Stimulated activated CD4-positive, alpha-beta T cell treated with anti-CD3 and anti-CD28 coated beads, Interleukin-4, amount 100 ng/mL, for 24 hours (primary cell): ENCODE measurements at places on chromosomes 7 and 10.

GRCh38 chr10:88931548-88931947 is 21.0 kb downstream of the ACTA2 start:
- DNase-seq, result no peak

- DNase-seq, result no peak
These were observed 657 bp upstream of the TMEM178B start for GRCh38 chr7:141073173-141073640.

DNA sequence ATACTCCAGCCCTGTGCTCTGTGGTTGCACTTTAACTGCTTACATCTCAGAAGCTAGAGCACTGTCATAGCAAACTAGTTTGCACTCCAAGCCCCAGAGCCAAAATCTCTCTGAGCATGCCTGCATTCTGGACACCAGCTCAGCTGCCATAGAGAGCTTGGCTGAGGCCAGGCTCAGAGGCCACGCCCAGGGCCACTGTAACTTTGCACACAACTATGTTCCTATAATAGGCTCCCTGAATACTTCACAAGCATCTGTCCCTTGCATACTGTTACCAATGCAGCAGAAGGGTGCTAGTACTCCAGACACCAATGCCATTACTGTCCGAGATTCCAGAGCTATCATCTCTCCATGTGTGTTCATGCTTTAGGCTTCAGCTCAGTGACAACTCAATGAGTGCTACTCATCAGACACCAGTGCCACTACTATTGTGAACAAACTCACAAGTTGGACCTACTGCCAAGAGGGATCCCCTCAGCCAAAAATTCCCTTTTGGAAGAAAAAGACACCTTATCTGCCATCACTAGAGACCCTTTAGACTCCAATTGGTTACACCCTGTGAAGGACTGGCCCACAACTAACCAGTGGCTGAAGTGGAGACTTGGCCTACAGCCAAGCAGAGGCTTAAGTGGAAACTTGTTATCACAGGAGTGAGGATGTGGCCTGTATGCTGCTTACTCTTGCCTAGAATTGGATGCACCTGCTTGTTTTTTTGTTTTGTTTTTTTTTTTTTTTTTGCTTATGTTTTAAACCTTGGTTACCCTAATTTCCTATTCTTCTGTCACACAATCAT is 211.6 kb upstream of the MAGI2 start:
- no peak for DNase-seq

- no peak for DNase-seq
These were observed 156.6 kb downstream of the CCDC3 start for GRCh38 chr10:12844811-12845483.

- DNase-seq, result no peak
These were observed 110.6 kb downstream of the ABLIM1 start for GRCh38 chr10:114547514-114547913.

DNA sequence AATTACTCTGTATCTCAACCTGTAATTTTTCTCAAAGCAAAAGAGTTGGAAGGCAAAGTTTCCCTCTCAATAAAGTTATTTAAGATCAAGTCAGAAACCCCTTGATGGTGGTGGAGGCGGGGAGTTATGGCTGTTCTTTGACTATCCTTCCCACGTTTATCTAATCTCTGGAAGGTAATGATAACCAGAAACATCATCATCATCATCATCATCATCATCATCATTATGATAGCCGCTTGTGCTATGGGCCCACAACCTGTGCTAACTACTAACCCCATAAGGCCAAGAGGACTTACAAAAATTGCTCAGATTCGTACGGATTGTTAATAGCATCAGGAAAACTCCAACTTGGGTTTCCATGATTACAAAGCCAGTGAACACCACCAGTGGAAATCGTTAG is 502.3 kb downstream of the SH2D4B start:
- DNase-seq, result no peak

DNA sequence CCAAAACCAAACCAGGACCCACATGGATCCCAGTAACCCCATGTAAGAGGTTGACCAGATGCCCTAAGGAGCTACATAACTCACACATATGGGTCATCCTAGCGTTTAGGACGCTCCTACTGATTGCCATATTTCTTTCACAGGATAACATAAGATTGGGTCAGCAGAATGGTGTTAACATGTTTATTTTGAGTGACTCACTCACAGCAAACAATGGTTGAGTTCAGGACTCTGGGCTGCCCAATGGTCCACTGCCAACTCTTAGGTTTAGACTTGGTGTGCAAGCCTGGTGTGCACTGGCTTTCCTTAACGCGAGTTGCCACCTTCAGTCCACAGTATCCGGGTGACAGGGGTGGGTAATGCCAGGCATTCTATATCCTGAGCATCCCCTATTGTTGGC is 211.5 kb downstream of the GPAM start:
- no peak for DNase-seq

DNA sequence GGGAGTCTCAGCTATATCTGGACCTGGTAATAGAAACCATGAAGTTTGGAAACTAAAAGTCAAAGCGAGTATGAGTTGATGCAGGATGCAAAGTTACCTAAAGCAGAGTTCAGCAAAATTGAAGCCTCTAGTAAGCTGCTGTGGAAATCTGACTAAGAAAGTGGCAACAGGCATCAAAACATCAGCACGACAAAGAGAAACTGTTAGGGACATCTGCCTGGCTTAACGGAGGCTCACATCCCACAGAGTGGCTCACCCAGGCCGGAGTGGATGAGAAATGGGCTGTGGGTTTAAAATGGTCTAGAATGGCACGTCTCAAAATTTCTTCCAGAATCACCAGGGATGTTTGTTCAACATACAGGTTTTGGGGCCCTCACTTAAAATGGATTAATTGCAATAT is 164.1 kb upstream of the NPY start:
- no peak for DNase-seq

- no peak for DNase-seq
These were observed 387 bp downstream of the EPHA1 start for GRCh38 chr7:143408252-143408685.

- DNase-seq, result no peak
These were observed 273.3 kb upstream of the LRGUK start for GRCh38 chr7:133853706-133854276.

DNA sequence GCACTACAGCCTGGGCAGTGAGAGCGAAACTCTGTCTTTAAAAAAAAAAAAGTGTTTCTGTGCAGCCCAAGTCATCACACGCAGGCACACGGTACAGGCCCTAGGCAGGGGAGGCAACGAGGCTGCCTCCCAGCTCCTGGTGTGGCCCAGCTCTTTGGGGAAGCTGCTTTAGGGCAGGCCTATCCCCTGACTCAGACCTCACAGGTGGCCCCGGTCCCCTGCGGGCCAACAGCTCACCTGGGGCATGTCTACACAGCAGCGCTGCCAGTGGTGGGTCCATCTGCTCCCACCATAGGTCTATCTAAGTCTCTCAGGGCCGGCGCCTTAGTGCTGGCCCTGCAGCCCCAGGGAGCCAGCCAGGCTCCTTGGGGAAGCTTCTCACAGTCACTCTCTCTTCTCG is 31.4 kb downstream of the ZAN start:
- no peak for DNase-seq

DNA sequence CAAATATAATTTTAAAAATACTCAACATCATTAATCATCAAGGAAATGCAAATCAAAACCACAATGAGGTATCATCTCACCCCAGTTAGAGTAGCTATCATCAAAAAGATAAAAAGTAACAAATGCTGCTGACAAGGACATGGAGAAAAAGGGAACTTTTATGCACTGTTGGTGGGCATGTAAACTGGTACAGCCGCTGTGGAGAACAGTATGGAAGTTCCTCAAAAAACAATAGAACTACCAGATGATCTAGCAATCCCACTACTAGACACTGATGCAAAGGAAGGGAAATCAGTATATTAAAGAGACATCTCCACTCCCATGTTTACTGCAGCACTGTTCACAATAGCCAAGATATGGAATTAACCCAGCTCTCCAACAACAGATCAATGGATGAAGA is 384.5 kb downstream of the PLXDC2 start:
- no peak for DNase-seq

DNA sequence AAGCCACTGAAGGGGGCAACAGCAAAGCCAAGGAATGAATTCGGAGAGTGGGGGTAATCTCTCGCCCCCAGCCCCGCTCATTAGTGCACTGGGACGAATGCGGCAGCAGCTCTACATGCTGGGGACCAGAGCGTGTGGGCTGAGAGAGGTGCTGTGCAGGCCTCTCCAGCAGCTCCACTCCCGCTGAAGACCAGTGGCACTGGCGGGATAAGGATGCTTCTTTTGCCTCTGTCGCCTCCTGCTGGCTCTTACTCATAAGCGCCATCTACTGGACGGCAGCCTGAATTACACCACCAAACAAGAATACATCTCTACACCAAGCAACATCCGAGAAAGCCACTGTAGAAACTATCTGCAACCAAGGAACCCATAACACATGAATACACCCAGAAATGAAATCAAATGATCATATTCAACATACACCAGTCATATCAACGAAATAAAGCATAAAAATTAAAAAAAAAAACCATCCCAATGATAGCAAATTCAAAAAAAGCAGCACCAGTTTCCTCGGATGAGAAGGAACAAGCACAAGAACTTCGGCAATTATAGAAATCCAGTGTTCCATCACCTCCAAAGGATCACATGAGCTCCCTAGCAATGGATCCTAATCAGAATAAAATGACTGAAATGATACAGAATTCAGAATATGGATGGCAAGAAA is 79.0 kb upstream of the TMEM168 start:
- peak; percentile 55 for DNase-seq

DNA sequence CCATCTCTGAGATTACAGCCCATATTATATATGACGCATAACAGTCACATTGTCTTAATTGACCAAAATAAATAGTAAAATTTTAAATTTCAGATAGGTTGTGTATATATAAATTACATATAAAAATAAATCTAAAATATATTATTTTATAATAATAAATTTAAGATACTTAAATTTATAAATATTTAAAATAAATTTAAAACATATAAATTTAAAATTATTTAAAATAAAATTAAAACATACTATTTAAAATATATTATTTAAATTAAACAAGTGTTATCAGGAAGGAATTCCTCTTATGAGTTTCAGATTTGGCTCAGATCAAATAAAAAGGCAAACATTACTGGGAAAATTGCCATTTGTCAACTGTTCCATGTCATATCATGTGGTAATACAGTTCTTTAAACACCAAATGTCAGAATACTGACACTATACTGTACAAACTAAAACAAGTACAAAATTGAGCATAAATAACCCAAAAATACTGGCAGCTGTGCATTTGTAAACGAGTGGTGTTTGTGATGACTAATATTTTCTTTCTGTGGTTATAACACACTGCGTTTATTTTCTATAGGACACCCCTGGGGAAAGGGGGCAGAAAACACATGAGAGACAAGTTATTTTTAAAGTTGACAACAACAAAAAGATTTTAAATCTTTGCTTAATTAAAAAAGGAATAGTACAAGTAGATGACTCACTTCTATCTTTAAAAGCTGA is 71.3 kb upstream of the DGKB start:
- DNase-seq, result no peak
